ENCODE measurements at places on chromosomes 7 and 10.

DNA sequence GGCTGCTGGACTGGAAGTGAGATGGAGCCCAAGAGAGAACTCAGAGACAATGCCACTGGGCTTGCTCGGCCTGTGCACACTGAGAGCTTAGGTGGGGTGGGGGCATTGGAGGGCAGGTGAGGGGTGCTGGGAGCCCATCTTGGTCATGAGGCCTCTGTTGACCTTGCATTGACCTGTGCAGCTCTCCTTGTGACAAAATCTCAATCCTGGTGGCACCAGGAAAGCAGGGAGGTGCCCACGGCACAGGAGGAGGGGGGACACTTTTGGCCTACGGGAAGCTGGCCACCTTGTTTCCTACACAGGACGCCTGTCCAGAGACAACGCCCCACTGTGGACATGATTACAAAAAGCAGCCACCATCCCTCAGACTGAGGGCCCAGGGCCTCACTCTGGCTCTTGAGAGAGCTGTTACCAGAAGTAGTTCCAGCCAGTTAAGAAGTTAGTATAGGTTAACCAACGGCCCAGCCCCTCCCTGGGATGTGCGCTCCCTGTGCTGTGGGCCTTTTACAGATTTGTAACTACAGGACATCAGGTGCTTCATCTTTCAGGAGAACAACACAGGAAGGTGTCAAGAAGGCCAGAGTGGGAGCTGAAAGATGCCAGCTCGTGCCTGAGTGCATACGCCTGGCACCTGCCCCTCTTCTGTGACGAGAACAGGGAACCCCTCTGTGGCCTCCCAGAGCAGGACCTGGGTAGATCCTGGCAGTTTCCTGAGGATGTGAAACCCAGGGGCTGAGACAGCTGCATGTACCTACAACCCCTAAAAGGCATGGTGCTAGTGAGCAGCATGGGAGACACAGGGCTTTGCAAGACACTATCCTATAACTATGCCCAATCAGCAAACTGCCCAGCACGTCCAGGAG lies 10.3 kb downstream of the PKD1L1 start:
- no peak for DNase-seq

DNA sequence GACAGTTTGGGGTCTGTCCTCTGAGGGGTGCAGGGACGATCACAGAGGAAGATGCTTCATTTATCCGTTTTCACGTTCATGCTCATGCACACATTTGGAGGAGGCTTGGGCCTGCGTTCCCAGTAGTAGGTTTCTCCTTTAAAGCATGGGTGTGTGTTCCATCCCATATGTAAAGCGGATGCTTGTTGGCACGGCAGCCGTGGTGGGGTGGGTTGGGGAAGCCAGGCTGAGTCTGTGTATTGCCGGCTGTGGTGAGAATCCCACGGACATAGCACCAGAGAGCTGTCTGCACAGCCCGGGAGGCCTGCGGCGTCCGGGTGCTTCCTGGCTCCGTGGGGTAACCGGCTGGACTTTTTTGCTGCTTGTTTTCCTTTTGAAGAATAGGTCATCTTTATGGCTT lies 440 bp downstream of the JAKMIP3 start:
- no peak for DNase-seq

DNA sequence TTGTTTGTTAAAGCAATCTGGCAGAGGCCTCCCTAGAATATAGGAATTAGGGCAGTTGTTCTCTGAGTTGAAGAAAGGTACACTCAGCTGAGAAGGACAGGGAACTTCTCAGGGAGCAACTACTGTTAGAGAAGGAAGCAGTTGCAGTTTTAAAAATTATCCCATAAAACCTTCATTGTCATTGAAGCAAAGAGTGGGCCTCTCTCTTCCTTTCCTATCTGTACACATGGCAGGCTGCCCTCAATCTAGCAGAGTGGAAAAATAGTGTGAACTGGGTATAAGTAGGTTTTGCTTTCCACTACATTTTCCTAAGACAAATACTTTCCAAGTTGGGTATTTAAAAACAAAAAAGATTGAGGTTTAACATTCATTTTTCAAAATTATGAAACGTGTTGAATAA lies 236.7 kb upstream of the KLF14 start:
- DNase-seq, result no peak

- no peak for DNase-seq
These were observed 83.1 kb upstream of the SEMA3A start for GRCh38 chr7:84277628-84278224.
